Activated CD4-positive, alpha-beta T cell treated with anti-CD3 and anti-CD28 coated beads, Interleukin-2, amount 50 U/mL, for 1 hour (primary cell): ENCODE measurements at places on chromosomes 3 and 15.
A peak's percentile ranks its signal among the peaks of the same experiment; 100 is the strongest.

GRCh38 chr15:78056714-78057269 is 20.7 kb downstream of the TBC1D2B start:
- no peak for DNase-seq

GRCh38 chr3:66023738-66024385 is 14.9 kb downstream of the MAGI1 start:
- DNase-seq: no peak

GRCh38 chr3:108818404-108818803 is 4.2 kb upstream of the TRAT1 start:
- peak; percentile 54 for DNase-seq

GRCh38 chr3:28907616-28908015 is 373.3 kb upstream of the RBMS3 start:
- DNase-seq: no peak

GRCh38 chr3:11835028-11835639 is 11.6 kb downstream of the TAMM41 start:
- DNase-seq: no peak

DNA sequence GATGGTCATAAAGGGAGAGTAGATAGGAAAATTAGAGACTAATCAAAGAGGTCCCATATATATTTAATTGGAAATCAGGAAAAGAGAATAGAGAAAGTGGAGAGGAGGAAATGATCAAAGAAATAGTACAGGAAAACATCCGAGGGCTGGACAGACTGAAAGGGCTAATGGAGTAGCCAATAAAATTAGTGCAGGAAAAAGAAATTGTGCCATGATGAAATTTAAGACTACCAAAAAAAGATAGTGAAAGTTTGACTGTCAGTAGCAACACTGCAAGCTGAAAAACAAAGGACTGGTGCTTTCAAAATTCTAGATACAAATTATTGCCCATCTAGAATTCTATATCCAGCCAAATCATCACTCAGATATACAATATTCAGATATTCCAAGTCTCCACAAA is 36.3 kb downstream of the SLC27A2 start:
- DNase-seq: no peak

- no peak for DNase-seq
Measured at GRCh38 chr3:37898424-37898823, 36.7 kb downstream of the CTDSPL start.

GRCh38 chr15:89221543-89221942 is at the start of gene RLBP1:
TSS of gene RLBP1 (minus strand) at chr15:89221579. CDS start at chr15:89218975, 2,604 bp downstream.
- no peak for DNase-seq

GRCh38 chr3:145939431-145939830 is 221.6 kb downstream of the PLOD2 start:
- DNase-seq: no peak

- peak; percentile 1 for DNase-seq
Measured at GRCh38 chr3:136819392-136819730, 435 bp downstream of the SLC35G2 start.

DNA sequence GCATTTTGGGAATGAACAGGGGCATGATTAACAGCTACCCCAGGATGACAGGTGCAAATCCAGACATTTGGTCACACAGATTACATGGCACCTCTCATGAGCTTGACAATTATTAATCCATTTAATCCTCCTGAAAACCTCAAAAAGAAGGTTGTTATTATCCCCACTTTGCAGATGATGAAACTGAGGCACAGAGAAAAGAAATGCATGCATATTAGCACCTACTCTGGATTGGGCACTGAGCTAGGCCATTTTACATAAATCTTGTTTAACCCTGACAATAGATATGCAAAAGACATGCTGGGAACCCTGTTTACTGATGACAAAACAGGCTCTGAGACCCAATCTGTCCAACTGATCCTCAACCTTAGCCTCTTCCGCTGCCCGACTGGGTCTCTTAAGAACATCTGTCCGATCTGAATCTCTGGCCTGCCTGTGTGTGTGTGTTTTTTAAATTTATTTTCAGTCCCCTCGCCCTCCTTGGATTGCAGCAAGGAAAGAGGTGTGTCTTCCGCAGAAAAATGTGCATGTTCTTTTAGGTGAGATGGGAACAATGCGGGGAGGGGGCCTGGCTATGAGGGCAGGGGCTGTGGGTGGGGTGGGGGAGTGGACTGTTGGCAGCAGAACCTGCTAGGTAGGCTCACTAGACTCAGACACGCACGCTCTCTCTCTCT is 162.5 kb downstream of the WNT7A start:
- no peak for DNase-seq

DNA sequence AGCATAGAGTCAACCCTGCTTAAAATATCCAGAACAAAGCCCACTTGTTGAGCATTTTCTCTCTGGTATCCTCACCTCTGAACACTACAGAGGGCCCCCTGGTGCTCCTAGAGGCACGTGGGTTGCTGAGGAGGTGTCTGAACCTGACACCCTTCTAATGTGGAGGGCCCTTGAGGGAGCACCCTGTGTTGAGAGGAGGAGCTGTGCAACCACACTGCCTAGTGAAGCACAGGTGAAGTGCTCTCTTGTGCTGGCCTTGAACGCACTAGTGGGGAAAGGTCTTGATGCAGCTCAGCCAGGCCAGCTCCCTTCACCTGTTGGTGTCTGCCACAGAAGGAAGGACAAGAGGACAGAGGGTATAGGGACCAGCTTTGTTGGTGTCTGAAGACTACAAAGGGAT is 51.9 kb downstream of the CCK start:
- DNase-seq: no peak

DNA sequence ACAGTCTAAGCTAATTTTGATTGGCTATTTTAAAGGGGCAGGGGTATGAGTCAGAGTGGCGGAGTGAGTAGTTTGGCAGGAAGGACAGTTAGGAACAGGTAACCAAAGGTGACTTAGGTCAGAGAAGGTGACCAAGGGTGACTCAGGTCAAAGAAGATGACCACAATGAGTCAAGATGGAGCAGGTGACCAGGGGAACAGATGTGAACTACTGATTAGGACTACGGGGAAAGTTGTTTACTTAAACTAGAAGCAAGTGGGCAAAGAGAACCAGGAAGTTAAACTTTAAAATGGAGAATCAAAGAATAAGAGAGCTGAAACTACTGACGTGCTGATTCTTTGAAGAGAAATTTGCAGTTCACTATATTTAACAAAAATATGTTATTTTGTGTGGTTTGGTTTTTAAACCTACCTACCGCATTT is 14.1 kb upstream of the CA12 start:
- DNase-seq: no peak

DNA sequence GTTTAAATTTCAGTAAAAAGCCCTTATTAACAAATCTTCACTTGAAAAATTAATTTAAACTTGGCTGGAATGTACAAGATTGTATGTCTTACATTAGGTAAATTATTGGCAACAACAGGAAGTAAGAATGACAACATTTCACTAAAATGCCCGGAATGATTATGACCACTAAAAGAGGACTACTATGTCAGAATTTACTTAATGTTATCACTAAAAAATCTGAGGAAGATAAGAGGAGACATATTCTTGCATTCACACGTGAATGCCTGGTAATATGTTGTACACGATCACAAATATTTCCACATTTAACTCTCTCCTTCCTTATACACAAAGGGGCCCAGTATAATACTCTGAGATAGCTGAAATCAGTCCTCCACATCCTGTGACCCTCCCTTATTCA is 29.7 kb downstream of the VGLL3 start:
- no peak for DNase-seq

DNA sequence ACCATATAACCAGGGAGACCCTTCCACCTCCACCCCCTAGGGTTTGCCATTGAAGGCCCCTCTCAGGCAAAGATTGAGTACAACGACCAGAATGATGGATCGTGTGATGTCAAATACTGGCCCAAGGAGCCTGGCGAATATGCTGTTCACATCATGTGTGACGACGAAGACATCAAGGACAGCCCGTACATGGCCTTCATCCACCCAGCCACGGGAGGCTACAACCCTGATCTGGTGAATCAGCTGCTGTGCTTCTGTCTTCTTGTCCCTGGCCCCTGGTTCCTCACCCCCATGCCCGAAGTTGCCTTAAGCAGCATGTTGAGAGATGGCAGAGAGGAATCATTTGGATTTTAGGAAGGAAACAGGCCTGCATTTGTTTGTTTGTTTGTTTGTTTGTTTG is 98.4 kb downstream of the FLNB start:
- no peak for DNase-seq

DNA sequence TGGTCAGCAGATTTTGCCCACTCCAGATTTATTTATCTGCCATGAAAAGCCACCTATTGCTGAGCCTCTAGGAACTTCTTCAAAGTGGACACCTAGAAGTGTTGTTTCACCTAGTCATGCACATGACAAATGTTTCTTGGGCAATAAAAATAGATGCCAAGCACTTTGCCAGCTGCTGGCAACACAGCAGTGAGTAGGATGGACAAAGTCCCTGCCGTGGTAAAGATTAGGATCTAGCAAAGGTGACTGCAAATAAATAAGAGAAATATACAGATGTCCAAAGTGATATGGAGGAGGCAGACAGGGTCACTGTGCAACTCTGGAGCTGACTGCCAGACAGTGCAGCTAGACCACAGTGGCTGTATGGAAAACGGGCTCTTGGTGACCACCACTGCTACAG is 137.9 kb downstream of the SUCLG2 start:
- DNase-seq: no peak

DNA sequence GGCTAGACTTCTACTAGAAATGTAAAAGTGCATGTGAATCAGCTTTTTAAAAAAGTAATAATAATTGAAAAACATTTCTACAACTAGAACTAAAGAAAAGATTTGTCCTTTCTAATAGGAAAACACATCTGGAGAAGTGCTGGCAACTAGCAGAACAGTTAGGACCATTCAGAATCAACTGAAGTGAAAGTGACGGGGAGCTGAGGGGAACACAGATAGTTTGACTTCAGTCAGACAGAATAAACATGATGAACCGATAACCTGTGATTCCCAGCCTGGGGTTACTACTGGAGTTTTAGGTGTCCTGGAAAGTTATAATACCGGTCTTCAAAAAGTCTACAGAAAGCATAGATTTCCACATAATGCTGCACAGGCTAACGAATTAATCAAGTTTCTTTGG is 28.1 kb downstream of the OPA1 start:
- no peak for DNase-seq

DNA sequence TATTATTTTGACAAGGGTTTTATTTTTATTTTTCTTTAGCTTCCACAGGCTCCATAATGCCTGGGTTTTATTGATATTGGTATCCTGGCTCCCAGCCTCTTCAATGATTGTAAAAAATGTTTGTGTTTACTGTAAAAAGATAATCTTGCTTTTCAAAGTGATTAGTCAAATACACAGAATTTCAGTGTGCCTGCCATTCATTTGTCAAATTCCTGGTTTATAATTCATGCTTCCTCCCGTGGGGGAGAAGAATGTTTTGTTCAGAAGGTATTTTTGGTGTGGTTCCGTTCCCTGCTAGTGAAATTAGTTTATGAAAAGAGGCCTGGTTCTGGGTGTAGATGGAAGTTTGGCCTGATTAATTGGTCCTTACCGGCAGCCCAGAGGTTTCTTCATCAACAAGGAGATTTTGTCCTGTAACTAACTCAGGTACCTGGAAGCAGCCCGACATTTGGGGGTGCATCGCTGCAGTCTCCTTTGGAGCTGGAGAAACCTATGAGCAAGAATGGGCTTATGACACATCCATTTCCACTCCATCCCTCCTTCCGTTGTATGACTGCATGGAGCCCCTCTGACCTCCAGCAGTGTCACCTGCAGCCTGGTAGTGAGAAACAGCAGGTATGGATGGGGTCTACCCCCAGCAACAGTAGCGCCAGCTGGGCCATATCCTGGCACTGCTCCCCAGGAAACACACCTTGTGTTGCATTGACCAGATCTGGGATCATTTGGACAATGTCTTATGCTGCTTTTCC is 101.5 kb downstream of the PGPEP1L start:
- DNase-seq: no peak

- no peak for DNase-seq
Measured at GRCh38 chr3:36434687-36435426, 54.6 kb downstream of the STAC start.

- DNase-seq: no peak
Measured at GRCh38 chr15:22968366-22968765, 11.8 kb downstream of the CYFIP1 start.

DNA sequence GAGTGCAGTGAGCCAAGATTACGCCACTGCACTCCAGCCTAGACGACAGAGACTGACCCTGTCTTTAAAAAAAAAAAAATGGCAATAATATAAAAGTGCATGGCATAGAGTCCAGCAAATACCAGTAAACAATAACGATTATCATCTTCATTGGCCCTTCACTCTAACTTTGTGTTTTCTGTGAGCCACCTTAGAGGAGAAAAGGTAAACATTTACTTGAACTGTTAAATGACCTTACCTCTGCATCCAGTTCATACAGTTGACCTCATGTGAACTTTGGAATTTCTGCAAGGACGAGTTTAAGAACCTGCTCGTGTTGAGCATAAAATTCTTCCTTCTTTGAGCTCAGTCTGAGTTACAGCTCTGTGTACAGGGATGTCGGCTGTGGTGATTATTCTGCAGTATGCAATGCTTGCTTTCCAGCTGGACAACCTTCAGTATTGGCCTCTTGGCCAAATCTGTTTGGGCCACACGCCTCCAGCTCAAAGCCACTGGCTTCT is 56.6 kb downstream of the RLBP1 start:
- DNase-seq: no peak

DNA sequence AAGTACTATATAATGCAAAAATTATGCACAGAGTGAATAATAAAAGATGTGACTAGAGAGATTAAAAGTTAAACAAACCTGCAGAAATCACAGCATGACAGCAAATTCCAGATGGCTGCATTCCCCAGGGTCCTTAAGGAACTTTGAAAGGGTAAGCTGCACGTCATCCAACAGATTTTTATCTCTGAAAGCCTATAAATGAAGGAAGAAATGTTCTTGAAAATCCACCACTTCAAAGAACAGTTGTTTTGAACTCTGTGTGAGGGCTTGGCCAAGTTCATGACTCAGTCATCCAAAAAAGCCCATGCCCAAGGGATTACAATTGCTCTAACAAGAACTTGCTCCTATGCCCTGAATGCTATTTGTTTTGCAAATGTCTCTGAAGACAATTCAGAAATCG is 603.6 kb downstream of the PLOD2 start:
- no peak for DNase-seq

GRCh38 chr15:101255615-101256241 is 3.9 kb upstream of the CHSY1 start:
- DNase-seq: no peak

DNA sequence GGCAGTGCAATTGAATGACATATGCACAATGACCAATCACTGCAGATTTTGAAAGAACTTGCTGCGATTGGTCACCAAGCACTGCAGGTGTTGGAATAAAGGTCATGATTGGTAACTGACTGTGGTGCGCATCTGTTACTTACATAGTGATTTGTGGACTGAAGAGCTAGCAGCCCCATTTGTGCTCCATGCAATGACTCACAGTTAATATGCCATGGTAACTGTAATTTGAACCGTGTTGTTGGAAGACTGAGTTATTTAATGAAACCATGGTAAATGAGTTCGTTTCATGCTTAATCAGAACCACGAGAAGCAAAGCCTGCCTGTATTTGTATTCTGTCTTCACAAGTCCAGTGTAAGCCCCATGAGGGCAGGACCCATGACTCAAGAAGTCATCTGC is 220.5 kb downstream of the TJP1 start:
- no peak for DNase-seq
